Fibroblast of the aortic adventitia (primary cell): ENCODE measurements at places on chromosomes 1 and 21. TPM values are rescaled to one million over a fixed set of nuclear protein-coding genes. Genes with fewer than 3 reads are reported as not detected.

Gene GBP2
- total RNA-seq = 19.8 and 75.5 TPM in 2 replicates

- DNase-seq = peak; percentile 45
Observed at GRCh38 chr1:7042322-7043190, 257.3 kb downstream of the CAMTA1 start.

DNA sequence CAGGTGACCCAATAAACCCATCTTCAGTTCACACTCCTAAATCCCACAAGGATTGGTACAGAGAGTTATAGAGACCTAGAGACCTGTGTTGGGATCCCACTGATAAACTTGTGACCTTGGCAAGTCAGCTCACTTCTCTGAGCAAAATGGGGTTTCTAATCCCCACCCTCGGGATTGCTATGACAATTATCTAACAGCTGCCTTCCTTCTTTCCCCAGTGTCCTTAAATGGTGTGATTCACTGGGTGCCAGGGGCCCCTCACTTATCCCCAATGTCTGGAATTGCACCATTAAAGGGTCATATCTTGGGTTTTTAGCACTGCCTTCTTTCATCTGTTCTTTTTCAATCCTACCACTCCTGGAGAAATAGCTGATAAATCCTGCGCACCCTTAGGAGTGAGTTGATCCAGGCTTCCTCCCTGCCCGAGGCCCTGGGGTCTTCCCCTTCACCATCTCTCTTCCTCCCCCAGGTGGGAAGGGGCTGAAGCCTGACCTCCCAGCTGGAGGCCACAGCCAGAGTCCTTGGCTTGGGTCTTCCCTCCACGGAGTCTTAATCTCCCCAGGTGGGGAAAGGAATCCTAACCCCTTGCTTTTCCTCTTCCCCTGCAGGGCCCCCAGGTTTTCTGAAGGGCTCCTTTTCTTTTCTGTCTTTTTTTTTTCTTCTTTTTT is 39.7 kb downstream of the LACTBL1 start:
- no peak for DNase-seq

DNA sequence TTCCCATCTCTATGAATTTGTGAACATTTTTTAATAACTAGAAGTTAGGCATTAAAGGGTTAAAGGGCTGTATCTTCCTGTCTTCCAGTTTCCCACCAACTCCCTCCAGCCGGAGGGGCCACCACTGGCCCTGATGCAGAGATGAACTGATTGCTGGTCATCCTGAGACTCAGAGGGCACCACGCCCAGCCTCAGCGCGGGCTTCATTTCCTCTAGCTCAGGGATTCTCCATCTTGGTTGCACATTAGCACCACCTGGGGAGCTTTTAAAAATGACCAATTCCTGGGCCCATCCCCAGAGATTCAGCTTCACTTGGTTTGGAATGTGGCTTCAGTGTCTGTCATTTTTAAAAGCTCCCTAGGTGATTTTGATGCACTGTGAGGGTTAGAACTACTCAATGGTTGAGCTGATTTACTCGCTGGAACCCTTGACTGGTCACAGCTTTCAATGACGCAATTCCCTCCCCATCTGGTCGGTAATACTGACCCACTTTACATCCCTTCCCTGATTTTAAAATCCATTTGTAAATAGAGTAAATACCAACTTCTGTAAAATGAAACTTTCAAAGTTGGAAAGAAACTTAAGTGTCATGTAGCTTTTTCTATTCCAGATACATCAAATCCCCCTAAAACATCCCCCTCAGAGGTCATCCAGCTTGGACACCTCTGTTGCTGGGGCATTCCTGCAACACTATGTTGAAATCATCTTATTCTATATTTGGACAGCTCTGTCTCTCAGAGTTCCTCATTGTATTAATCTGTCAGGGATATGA is 5.1 kb downstream of the NAV1 start:
- no peak for DNase-seq

GRCh38 chr1:20028726-20029125 is 41.3 kb upstream of the PLA2G5 start:
- DNase-seq = no peak

- DNase-seq = peak; percentile 73
Observed at GRCh38 chr21:27379354-27379753, 412.5 kb upstream of the ADAMTS5 start.

Gene AGO1
- total RNA-seq = 15.3 and 20.3 TPM in 2 replicates

Gene PTGER3
- 1.5 and 11.7 TPM in 2 replicates for total RNA-seq

DNA sequence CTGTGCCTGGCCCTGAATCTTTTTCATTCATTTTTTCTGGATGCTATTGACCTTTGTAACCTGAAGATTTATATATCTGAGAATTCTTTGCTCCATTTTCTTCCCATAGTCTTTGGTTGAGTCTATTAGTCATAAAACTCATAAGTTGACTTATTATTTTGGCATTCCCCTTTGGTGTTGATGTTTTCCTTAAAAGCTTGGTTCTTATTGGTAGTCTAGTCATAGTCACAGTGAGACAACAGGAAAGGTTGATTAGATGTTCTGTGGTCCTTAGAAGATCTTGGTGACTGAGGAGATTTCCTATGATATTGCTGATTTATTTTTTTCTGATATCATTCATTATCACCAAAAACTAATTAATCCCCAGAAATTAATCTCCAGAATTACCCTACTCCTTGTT is 86.2 kb downstream of the PTPRC start:
- no peak for DNase-seq
